Esophagus muscularis mucosa (tissue), 4 donors: ENCODE measurements at places on chromosomes 4 and X. TPM values are rescaled to one million over a fixed set of nuclear protein-coding genes. Genes with fewer than 3 reads are reported as not detected.

GRCh38 chr4:186792728-186793366 lies 69.2 kb upstream of the FAT1 start:
- no peak overlapping the region for H3K4me3 ChIP-seq
- no peaks in the 10 kb centered on the region for H3K4me1 ChIP-seq
- no peaks in the 10 kb centered on the region for H3K27me3 ChIP-seq
- no peaks in the 10 kb centered on the region for H3K36me3 ChIP-seq

DNA sequence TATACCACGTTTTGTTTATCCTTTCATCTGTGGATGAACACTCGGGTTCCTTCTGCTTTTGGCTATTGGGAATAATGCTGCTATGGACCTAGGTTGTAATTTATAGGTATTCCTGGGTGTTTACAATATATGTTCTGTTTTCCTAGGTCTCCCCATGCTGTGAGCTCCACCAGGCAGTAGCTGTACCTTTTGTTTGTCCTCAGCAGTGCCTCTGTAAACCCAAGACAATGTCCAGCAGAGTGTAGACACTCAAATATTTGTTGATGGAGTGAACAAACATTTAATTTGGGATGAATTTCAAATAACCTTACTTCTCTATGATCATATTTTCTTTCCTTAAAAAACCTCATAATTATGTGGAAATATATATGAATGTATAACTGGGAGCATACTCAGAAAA lies 259.5 kb upstream of the BOD1L1 start:
- no peak for DNase-seq
- no peaks in the 10 kb centered on the region for H3K36me3 ChIP-seq
- no peaks in the 10 kb centered on the region for H3K27me3 ChIP-seq
- H3K4me3 ChIP-seq, result no peak overlapping the region
- H3K4me1 ChIP-seq, result no peaks in the 10 kb centered on the region

- no peaks in the 10 kb centered on the region for H3K4me1 ChIP-seq
- no peaks in the 10 kb centered on the region for H3K36me3 ChIP-seq
- H3K4me3 ChIP-seq, result no peak overlapping the region
- H3K27me3 ChIP-seq, result no peaks in the 10 kb centered on the region
- no peak overlapping the region for H3K27ac ChIP-seq
- no peak for DNase-seq
Observed at GRCh38 chr4:127686658-127687057, 43.5 kb upstream of the SLC25A31 start.

- no peak overlapping the region for H3K27ac ChIP-seq
- H3K4me3 ChIP-seq, result no peak overlapping the region
- no peaks in the 10 kb centered on the region for H3K27me3 ChIP-seq
- no peak for DNase-seq
Observed at GRCh38 chr4:143554728-143555597, 41.5 kb downstream of the SMARCA5 start.

DNA sequence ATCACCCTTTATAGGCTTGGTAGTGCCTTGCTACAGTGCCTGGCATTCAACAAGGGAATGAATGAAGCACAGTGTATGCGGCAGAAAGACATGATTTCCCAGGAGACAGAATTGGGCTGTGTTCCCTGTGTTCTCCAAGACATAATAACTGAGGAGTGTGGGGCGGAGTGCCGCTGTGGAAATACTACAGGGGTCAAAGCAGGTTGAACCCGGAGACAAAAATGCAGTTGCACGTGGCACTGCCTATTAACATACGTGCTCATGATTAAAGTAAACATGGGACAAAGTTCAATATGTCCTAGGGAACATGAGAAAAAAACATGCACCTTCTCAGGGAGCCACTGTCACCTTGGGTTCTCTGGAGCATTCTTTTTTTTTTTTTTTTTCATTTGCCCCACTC lies 820.8 kb downstream of the RPA4 start:
- no peaks in the 10 kb centered on the region for H3K36me3 ChIP-seq
- no peaks in the 10 kb centered on the region for H3K27me3 ChIP-seq
- no peak overlapping the region for H3K4me3 ChIP-seq

GRCh38 chrX:101394372-101394771 lies 3.6 kb downstream of the RPL36A start:
- H3K27ac ChIP-seq, result no peak overlapping the region
- H3K27me3 ChIP-seq, result no peaks in the 10 kb centered on the region
- H3K4me3 ChIP-seq, result no peak overlapping the region
- peaks cover 17% of the 10 kb centered on the region for H3K36me3 ChIP-seq
- H3K4me1 ChIP-seq, result no peaks in the 10 kb centered on the region

DNA sequence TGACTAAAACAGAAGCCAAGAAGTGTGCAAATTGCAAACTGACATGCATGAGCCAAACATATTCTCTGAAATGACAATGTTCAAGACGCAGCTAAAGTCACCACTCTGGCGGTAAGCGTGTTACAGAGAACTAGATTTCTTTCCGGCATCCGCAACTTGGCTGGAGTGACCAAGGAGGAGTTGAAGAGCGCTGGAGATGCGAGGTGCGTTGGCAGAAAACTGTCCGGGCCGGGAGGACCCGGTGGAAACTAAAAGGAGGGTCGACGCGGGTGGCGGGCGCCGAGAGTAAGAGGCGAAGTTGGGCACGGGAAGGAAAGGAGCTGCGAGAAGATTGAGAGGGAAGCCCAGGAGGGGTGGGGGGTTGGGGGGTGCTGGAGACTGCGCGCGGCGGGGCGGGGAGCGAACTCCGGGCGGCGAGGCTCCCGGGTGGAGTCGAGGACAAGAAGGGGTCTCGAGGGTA lies 807 bp downstream of the SEL1L3 start:
- peaks cover 27% of the 10 kb centered on the region for H3K4me1 ChIP-seq
- H3K36me3 ChIP-seq, result no peaks in the 10 kb centered on the region
- H3K4me3 ChIP-seq, result peak overlapping the region; percentile 74
- peaks cover 27% of the 10 kb centered on the region for H3K27me3 ChIP-seq
- H3K27ac ChIP-seq, result peak overlapping the region; percentile 55
- no peak for DNase-seq

- no peak overlapping the region for H3K4me3 ChIP-seq
- no peak overlapping the region for H3K27ac ChIP-seq
- H3K36me3 ChIP-seq, result no peaks in the 10 kb centered on the region
Observed at GRCh38 chr4:18931643-18932377, 910.3 kb upstream of the LCORL start.

GRCh38 chr4:4663028-4663427 lies 121.2 kb upstream of the STX18 start:
- peaks cover 8% of the 10 kb centered on the region for H3K4me1 ChIP-seq
- no peak overlapping the region for H3K27ac ChIP-seq
- DNase-seq, result no peak
- no peaks in the 10 kb centered on the region for H3K36me3 ChIP-seq
- H3K27me3 ChIP-seq, result no peaks in the 10 kb centered on the region
- no peak overlapping the region for H3K4me3 ChIP-seq

DNA sequence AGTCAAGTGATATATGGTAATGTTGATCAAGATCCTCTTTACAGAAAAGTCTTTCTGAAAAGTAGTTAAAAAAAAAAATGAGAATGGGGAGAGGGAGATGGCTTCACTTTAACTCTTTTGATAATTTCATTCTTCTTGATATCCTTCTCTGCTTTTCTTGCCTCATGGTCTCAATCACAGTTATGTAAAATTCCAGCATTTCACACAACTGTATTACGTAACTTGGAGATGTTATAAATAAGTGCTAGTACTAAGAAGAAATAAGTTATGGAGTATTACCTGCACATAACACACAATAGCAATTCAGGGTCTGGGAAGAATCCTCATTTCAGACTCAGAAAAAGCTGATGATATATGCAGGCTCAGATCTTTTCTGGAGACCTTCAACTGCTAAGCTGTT lies 22.0 kb downstream of the RUFY3 start:
- H3K4me3 ChIP-seq, result no peak overlapping the region
- H3K27ac ChIP-seq, result no peak overlapping the region
- peaks cover 14% of the 10 kb centered on the region for H3K36me3 ChIP-seq
- peaks cover 9% of the 10 kb centered on the region for H3K4me1 ChIP-seq

GRCh38 chrX:85303544-85303943 lies 59.8 kb downstream of the ZNF711 start:
- H3K4me1 ChIP-seq, result no peaks in the 10 kb centered on the region
- no peaks in the 10 kb centered on the region for H3K36me3 ChIP-seq
- H3K27ac ChIP-seq, result no peak overlapping the region
- no peak overlapping the region for H3K4me3 ChIP-seq
- H3K27me3 ChIP-seq, result no peaks in the 10 kb centered on the region

Gene UGT2B11
- not detected for total RNA-seq

Gene MEPE
- not detected for total RNA-seq

Gene SOX3
- total RNA-seq, result not detected

Gene CD40LG
- total RNA-seq, result 0.33 TPM

Gene ARHGAP36
- 0.32 TPM for total RNA-seq
